Stimulated activated CD4-positive, alpha-beta T cell treated with anti-CD3 and anti-CD28 coated beads, Interleukin-4, amount 100 ng/mL, for 4 hours (primary cell): ENCODE measurements at places on chromosomes 4 and X.
A peak's percentile ranks its signal among the peaks of the same experiment; 100 is the strongest.

GRCh38 chrX:17299206-17299605 is 75.8 kb upstream of the NHS start:
- no peak for DNase-seq

DNA sequence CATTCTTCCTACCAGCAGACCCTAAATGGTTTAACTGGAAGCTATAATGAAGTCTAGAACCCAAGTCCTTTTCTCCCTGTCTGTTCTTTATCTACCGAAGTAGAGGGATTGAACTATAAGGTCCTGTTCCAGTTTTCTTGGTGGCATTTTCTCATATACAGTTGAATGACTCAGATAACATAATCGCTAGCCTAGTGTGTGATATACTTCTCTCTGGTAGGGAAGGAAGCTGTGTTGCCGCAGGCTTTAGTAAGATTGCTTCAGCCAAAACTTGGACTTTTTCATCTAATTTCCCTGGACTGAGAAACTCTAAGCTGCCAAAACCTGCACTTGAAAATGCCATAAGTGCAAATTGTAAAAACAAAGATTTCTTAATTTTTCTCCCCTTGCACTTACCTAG is 123.4 kb downstream of the NWD2 start:
- DNase-seq, result no peak

- no peak for DNase-seq
These were observed 59.6 kb upstream of the MXD4 start for GRCh38 chr4:2321279-2322196.

DNA sequence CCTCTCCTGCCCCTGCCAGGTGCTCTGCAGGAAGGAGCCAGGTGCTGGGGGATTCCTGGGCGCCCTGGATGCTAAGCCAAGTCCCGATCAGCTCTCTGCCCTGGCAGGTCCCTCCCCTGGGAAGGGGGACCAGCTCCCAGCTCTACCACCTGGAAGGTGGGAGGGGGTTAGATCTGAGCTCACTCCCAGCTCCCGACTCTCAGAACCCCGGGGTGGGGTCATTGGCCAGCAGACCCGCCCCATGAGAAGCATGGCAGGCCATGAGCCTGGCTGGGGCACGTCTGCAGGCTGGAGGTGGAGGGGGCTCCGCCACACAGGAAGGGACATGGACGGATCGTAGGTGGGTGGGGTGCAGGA is 83.4 kb upstream of the NKX1-1 start:
- no peak for DNase-seq

DNA sequence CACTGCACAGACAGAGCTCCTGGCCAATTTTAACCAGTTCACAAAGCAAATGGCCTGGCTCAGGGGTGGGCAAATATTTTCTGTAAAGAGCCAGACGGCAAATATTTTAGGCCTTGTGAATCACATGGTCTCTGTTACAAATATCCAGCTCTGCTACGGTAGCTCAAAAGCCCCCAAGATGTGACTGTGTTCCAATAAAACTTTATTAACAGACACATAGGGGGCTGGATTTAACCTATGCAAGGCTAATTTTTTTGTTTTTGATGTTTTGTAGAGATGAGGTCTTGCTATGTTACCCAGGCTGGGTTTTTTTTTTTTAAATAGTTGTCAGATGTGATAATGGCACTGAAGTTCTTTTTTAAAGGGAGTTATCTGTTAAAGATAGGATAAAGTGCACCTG is 65.4 kb downstream of the PRKX start:
- DNase-seq, result no peak

GRCh38 chr4:13535708-13536361 is 8.5 kb downstream of the NKX3-2 start:
- DNase-seq, result no peak

DNA sequence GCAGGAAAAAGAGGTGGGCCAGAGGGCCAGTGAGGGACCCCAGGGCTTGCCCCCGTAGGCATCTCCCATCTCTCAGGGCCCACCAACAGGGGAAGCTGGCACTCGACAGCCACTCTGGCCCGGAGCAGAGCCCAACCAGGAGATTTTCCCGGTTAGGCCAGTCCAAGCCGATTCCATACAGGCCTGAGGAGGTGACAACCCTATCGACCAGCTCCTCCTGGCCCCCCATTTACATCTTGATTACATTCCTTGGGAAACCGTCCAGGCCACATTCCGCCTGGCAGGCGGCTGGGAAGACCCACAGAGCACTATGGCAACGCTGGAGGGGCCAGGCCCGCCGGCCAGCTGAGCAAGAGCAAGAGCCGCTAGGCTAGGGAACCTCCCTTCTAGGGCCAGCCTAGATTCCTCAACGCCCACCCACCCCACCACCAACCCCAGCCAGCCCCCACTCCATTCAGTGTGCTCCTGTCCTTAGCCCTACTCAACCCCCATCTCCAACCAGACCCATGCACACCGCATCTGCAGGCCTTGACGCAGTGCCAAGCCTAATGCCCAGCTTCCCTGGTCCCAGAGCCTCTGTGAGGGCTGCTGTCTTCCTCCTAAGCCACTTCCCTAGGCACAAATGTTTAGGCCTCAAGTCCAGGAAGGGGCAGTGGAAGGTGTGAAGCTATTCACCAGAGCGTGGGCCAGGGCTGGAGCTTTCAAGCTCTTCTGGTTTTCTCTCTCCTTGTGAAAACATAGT is 161.2 kb downstream of the EFNB1 start:
- DNase-seq, result no peak

- peak; percentile 29 for DNase-seq
These were observed 7.2 kb upstream of the IDS start for GRCh38 chrX:149512225-149512885.

DNA sequence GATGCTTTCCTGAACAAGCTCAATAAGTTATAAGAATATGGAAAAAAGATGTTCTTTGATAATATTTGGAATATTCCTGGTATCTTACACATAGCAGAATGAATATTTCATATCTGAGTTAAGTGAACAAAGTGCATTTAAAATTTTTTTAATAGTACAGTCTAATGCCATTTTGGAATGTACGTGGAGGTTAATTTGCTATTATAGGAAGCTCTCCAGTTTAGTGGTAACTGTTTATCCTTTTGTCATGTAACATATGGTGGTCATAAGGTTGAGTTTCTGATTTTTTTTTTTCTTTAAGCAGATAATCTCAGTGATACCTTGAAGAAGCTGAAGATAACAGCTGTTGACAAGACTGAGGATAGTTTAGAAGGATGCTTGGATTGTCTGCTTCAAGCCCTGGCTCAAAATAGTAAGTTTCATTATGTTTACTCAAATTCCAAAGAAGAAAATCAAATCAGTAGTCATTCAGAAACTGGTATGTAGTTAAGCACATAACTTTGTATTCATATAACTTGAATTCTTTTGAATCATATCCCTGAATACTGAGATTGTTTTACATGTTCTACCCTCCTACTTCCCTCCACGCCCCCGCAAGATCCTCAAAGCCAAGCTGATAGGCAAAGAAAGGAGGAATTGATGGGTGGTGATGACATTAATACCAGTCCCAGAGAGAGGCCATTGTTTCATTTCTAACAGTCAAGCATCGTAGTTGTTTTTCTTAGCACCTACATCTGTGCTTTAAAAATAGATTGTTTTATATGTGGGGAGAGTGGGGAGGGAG is 32.1 kb downstream of the RAP1GDS1 start:
- DNase-seq, result no peak

GRCh38 chrX:110384490-110384889 is 25.8 kb downstream of the RTL9 start:
- no peak for DNase-seq

- no peak for DNase-seq
These were observed 57.7 kb upstream of the ATXN3L start for GRCh38 chrX:13377550-13377934.

- no peak for DNase-seq
These were observed 41.6 kb downstream of the ARHGAP10 start for GRCh38 chr4:147773261-147774184.

- no peak for DNase-seq
These were observed 24.0 kb downstream of the CD99 start for GRCh38 chrX:2715066-2715600.

DNA sequence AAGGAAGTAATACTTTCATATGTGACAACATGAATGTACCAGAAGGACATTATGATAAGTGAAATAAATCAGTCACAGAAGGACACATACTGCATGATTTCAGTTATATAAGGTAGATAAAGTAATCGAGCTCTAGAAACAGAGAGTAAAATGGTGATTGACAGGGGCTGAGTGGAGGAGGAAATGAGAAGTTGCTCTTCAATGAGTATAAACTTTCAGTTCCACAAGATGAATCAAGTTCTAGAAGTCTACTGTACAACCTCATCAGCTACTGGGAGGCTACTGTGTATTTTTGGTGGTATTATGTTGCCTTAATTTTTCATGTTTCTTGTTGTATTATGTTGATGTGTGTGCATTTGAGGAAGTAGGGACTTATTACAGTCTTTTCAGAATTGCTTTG is 270.9 kb upstream of the GRIA3 start:
- DNase-seq, result no peak

DNA sequence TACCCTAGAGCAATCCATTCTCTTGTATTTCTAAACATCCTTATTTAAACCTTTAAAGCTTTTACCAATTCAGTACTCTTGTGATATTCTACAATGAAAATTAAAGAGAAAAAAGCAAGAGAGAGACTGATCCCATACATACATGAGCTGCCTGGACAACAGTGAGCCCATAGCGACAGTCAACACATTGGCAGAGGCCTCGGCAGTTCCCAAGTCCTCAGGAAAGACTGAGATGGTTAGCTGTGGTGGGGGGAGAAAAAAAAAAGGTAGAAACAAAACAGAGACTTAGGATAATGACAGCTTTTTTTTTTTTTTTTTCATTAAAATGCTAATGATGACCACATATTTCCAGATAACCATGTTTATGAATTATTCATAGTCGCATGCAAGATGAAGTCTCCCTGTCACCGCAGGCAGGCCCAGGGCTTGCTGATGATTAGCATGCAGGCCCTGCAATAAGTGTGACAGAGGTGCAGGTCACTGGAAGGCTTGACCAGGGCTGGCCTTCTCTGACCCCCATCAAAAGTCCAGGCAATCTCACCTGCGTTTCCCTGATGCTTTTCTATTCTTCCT is 148.8 kb downstream of the APBB2 start:
- no peak for DNase-seq

DNA sequence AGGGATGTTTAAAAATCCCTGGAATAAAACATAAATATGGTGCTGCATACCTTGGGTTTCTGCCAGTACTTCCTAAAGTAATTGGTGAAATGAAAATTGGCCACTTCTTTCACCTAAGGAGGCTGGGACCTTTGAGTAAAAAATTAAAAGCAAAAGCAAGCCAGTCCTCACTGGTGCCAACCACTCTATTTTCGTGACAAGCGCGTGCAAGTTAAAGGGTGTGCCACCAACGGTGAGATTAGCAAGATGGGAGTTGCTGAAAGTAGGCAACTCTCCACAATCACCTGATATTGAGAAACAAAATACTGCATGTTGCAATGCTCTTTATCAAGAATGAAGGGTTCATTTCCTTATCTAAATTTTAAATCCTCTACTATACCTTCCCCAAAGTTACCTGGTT is 19.7 kb upstream of the RTL9 start:
- no peak for DNase-seq

DNA sequence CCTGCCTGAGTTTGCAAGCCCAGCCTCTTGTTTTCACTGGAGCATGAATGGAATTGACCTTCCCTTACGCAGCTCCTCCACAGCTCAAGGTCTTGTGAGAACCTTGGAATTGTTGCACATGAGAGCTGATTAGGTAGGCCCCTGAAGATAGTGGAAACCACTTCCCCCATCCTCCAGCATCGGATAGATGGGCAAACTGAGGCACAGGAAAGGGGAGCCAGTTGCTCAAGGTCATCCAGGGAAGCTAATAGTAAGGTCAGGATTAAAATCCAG is 27.2 kb downstream of the PJA1 start:
- DNase-seq, result no peak

GRCh38 chr4:158410272-158410671 is 111.4 kb upstream of the RXFP1 start:
- DNase-seq, result no peak

DNA sequence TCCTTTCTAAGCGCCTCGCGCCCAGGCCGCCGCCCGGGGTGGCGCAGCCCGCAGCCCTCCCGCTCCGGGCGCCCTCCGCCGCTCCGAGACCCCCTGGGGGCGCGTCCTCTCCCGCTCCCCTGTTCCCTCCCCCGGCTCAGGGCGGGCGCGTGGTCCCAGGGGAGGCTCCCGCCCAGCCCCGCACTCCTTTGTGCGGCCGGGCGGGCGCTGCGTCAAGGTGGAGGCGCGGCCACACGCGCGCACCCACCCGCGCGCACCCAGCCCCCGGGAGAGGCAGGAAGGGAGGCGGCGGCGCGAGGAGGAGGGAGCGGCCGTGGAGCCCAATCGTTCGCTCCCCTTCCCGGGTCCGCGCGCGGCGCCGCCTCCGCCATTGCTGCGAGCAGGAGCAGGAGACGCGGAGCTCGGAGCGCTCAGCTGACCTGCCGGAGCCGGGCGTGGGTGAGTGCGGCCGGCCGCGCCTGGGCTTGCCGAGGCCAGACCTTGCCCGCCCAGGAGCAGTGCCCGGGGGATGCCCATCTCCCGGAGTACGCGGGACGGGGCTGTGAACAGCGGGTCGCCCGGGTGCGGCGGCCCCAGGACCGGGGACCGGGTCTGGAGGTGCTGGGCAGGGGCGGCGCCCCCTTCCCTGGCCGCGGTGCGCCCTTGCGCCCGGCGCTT is at the start of gene NSG1:
Gene NSG1, plus strand, starts transcription at position 367 of the 657 bp plus-strand sequence. CDS start 528 bp downstream, outside the sequence.
- peak; percentile 33 for DNase-seq

GRCh38 chrX:120358737-120359456 is 3.0 kb upstream of the ATP1B4 start:
- DNase-seq, result no peak

DNA sequence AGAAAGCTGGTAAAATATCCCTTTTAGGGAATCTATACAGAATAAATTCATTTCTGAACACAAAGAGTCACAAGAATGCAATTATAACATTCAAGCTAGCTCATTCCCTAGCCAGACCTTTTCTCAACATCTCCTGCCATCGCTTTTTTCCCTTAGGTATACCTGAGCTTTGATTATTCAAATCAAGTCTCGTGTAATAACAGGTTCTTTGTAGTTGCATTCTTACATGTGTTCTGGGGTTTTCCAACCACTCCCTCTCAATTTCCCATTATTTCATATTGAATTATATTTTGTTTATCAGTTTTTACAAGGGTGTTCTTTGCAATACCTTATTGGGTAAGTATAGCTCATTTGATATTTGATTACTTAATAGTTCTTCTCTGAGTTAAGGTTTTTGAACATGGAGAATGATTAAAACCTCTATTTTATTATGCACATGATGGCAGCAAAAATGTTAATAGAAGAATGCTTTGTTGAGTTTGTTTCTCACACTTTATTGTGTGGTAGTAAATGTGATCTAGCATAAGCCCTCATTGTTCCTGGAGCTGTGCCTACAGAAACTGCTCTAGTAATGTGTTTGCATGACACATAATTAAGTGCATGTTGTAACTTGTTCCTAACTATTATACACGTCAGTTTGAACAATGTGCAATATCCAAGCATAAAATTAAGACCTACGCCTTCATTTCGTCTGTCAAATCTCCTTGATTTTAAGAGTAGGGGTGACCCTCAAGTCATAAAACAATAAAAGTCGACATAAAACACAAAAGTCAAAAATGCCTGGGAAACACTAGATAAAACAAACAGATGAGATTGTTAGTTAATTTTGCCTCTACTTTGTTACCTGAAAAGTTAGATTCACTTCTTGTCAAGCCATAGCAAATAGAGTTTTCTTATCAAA is 124.0 kb upstream of the POF1B start:
- DNase-seq, result no peak

- no peak for DNase-seq
These were observed 1382.5 kb downstream of the C4orf33 start for GRCh38 chr4:130478406-130478805.
